ENCODE measurements at places on chromosomes 6 and 20.

DNA sequence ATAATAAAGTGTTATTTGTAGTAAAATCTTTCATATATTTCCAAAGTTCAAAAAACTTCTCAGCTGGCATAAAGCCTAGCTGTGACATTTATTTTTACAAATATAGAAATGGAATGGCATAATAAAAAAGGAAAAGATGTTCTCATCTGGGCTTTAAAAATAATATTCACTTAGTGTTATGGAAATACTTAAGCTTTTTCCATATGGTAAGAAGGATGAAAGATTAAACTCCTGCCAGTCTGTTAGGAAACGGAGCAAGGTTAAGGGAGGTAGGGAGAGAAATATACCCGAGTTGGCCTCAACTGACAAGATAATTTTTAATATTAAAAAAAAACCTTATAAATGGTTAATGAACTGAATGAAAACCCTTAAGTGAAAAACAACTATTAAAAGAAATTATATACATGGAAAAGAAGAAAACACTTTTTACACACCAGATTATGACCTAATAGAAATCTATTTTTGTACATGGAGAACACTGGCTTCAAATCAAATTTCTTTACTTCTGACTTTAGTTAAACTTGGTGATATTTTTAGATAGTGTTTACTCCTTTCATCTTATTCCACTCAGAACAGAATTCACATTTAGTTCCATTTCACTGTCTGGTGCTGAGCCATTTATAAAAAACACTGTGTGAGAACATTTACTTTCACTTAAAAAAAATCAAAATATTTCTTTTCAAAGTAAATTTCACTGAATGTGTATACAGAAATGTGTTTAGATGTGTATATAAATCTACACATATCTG is 137.0 kb downstream of the DST start:
- DNase-seq: no peak

- no peak for DNase-seq
Observed at GRCh38 chr6:24440897-24441598, 38.3 kb downstream of the MRS2 start.

- DNase-seq: no peak
Observed at GRCh38 chr6:148704400-148705246, 42.2 kb upstream of the UST start.

DNA sequence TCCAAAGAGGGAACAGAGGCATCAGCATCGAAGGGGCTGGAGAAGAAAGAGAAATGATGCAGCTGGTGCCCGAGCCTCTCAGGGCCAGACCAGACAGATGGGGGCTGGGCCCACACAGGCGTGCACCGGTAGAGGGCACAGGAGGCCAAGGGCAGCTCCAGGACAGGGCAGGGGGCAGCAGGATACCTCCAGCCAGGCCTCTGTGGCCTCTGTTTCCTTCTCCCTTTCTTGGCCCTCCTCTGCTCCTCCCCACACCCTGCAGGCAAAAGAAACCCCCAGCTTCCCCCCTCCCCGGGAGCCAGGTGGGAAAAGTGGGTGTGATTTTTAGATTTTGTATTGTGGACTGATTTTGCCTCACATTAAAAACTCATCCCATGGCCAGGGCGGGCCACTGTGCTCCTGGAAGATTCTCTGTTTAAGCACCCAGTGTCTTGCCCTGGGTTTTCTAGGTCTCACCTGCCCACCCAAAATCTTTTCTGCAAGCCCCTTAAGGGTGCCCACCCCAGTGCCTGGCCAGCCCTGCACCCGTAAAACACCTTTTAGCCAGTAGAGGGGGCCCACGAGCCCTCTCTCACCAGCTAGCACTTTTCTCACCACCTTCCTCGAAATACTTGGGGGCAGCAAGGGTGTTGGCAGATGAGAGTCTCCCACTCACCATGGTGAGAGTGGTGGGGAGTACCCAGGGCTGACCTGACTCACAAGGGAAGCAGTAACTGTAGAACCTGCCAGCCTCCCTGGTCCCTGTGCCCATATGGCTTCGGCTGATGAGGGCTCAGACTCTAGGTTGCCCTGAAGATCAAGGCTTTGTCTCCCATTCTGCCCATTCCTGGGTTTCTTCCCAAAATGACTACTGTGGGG is 35.7 kb upstream of the ID1 start:
- DNase-seq: no peak

- DNase-seq: no peak
Observed at GRCh38 chr6:143063631-143064030, 2.9 kb downstream of the AIG1 start.

All from iPS DF 19.7 (cell line).